CD4-positive, alpha-beta T cell treated with Interleukin-17A for 1 hour (primary cell): ENCODE measurements at places on chromosomes 2 and 18.

DNA sequence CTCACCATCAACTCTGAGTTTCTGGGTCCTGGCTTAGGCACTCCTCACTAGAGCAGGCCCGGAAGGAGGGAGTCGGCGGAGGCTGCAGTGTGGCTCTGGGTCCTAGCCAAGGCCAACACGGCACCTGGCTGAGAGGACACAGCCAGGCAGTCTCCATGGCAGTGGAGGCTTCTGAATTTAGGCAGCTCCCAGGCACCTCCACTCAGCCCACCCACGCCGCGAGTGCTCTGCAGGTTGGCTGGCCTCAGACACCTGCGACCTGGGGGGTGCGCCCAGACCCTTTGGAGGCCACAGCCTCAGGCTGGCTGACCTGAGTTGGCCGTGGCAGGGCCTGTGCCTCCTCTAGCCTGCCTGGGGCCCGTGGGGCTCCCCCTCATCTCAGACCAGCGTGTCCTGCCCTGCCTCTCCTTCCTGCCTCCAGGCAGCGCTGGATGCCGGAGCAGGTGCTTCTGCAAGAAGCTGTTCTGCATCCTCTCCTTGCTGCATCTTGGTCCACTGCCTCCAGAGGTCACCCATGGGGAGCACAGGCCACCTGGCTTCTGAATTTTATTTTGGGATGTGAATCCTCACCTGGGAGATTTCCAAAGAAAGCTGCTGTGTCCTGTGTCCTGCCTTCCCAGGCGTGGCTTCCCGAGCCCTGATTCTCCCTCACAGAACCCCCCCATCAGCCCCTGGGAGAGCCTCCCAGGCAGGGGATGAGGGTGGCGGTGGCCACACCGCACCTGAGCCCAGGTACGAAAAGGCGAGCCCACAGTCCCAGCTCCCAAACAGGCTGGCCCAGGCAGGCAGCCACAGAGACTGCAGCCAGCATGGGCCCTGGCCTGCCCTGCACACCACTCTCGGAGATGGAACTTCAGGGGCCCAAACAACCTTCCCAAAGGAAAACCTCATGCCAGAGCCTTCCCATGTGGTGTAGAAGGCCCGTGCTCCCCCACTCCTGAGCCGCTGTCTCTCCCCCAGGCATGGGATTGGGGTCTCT lies 23.4 kb downstream of the AQP12A start:
- DNase-seq = no peak

DNA sequence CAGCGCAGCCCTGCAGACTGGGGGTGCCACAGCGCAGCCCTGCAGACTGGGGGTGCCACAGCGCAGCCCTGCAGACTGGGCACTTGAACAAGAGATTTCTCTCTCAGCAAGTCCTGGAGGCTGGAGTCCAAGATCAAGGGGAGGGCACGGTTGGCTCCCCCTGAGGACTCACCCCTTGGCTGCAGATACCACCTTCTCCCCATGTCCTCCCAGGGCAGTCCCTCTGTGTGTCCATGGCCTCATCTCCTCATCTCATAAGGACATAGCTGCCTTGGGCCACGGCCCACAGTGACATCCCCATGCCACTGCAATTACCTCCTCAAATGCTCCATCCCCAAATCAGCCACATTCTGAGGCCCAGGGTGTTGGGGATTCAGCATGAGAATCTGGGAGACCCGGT lies 98.2 kb downstream of the TPO start:
- no peak for DNase-seq

DNA sequence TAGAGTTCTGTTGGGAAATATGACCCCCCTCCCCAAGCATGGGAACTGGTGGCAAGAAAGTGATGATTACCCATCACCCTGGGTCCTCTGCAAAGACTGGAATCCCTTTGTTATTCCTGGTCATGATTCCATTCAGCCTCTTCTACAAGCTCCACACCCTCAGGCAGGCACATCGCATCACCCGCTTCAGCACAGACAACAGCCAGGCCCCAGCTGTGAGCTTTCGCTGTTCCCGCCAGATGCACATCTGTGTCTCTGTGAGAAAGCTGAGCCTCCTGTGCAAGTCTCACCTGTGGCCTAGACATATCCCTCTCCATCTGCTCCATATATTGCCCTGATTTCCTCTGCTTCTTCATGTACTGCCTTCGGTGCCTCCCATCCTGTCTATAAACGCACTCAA lies 368.0 kb upstream of the RAB6C start:
- DNase-seq = no peak

DNA sequence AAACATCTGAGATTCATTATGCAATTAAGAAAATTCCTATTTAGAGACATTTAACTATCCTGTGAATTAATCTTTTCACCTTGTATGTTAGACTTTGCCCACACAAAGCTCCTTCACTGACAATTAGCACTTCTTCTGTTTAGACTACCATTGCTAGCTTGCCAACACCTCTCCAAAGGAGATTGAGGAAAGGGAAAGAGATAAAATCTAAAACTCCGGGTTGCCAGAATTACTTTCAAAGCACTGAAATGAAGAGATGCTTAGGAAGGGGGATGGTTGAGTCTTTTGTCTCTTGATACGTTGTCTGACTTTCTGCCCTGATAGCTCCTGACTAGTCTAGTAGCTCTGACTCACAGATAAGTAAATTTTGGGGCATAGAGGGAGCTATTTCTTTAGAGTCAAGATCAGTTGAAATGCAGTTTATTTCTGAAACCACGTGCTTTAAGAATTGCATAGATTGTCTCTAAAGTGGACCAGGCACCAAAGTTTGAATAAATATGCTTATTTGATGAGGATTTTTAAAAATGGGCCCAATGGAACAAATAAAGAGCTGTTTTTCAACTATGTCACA lies 74.1 kb upstream of the DSEL start:
- DNase-seq = no peak

DNA sequence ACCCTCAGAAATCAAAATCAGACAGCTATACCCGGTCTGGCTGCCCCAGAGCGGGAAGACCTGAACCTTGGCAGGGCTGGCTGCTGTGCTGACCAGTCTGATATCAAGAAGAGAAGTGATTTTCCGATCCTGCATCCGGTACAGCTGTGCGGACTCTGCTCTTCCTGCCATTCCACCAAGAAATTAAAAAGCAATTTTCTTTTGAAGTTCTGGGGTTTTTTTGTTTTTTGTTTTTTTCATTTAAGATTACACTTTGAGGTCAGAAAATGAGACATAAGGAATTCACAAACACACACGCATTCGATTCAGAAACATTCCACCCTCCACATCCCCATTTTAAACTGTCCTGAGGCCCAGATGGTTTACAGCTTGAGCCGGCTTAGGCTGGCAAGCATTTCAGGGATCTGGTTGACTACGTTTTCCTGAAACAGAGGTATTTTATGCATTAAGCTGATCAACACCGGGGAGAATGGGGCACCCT lies 156.5 kb downstream of the COL6A3 start:
- no peak for DNase-seq

DNA sequence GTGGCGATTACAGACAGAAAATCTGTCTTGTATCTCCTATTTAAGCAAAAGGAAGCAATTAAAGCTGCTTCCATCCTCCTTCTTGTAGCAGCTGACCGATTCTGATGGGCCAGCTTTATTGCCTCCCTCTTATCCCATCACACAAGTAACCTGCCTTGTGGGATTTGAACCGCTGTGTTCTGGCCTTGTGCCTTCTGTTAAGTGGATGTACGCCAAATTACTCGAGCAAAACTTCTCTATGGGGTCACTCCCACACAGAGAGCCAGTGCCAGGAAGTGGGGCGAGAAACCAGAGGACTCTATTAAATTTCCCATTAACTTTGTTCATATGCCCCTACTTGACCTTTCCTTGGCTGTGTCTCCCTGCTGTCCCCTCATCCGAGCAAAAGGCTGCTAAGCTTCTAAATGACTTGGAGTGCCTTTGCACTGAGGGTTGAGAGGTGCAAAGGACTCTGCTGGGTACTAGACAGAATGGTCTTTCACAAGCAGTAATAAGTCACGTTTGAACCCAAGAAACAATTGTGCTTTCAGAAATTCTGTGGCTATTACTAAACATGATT lies 672.5 kb downstream of the MBD2 start:
- no peak for DNase-seq

- DNase-seq = no peak
Observed at GRCh38 chr2:36727550-36727949, 31.0 kb downstream of the VIT start.

- no peak for DNase-seq
Observed at GRCh38 chr2:212015588-212015987, 523.0 kb downstream of the ERBB4 start.

- no peak for DNase-seq
Observed at GRCh38 chr2:30492619-30493018, 45.6 kb downstream of the LCLAT1 start.

DNA sequence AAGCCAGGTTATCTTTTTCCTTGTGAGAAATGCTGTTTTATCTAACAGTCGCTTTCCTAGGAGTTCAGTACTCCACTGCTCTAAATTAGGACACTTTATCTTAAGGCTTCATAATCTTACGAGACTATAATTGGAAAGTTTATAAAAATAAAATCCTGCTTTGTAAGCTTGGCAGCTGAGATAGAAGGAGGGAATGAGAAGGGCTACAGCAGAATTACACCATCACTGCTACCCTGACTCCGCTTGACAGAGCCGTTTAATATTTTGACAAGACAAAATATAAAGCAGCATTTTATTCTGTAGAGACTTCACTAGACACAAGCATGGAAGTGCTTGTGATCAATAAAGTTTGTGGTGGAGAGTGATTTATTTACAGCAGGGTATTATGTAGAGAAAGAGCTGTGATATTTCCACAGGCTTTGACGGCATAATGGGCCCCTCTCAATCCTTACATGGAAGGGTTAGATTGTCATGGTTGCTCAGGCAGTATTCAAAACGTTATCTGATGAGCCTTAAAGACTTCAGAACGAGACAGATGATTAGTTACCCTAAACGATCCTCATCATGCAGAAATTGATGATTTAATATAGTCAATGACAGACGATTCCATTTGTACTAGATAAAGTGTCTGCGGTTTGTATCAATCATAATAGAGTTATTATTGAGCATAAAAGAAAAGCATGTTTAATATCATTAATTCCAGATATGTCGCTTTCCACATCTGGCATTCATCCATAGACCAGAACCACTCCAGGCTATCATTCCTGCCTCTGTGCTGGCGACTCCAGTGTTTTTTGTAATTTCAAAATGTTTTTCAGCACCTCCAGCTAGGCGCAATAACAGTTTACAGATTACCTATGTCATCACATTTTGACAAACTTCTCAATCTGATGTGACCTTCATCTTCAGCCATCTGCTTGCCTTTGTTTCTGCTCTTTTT lies 242.2 kb downstream of the FIGN start:
- no peak for DNase-seq

GRCh38 chr18:62777814-62778213 lies 62.5 kb downstream of the PHLPP1 start:
- no peak for DNase-seq

GRCh38 chr2:30436859-30437435 lies 10.1 kb upstream of the LCLAT1 start:
- no peak for DNase-seq

DNA sequence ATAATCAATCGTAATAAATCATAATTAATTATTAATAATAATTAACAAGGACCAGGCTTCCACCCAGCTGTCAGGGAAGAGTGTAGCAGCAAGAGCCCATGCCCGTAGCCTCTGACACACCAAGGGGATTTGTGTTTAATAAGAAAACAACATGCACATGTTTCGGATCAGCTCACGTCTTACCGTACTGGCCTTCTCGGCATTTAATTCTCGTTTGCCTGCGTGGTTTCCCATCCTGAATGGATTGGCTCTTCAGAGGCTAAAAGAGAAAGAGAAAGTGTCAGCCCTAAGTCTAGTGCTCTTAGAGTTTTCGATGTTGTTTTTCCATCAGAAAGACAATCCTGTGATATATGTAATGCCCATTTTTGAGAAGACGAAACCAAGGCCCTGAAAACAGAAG lies 27.6 kb downstream of the MBP start:
- peak; percentile 56 for DNase-seq

- DNase-seq = no peak
Observed at GRCh38 chr18:6058941-6059340, 163.6 kb upstream of the TMEM200C start.

- no peak for DNase-seq
Observed at GRCh38 chr2:119416299-119416923, 15.2 kb upstream of the TMEM37 start.

GRCh38 chr2:213763354-213763753 lies 479.1 kb downstream of the SPAG16 start:
- DNase-seq = no peak

GRCh38 chr2:49033394-49034185 lies 120.7 kb downstream of the FSHR start:
- DNase-seq = no peak

DNA sequence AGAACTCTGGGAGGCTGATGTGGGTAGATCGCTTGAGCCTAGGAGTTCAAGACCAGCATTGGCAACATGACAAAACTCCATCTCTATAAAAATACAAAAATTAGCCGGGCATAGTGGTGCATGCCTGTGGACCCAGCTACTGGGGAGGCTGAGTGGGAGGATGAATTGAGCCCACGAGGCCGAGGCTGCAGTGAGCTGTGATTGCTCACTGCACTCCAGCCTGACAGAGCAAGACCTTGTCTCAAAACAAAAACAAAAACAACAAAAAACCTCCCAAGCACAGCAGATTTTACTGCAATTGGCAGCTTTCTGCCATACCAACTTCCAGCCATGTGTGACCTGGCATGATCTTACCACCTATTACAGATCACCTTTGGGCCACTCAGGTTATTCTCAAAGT lies 57.7 kb upstream of the LRPPRC start:
- no peak for DNase-seq

DNA sequence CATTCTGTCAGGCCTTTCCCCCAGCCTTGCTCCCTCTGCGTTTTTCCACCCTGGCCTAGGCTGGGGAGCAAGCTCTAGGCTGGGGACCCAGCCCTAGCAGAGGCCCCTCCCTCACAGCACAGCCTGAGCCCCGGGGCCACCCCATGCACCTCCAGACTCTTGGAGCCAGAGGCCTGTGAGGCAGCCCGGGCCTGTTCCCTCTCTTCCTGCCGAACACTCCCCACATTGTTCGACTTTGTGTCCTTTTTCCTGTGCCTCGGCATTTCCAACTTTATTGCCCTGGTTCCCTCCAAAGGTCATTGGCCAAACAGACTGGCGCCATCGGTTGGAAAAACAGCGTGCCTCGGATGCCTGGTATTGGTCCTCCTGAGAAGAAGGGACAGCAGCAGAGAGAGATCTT lies 79.7 kb downstream of the HS1BP3 start:
- no peak for DNase-seq

DNA sequence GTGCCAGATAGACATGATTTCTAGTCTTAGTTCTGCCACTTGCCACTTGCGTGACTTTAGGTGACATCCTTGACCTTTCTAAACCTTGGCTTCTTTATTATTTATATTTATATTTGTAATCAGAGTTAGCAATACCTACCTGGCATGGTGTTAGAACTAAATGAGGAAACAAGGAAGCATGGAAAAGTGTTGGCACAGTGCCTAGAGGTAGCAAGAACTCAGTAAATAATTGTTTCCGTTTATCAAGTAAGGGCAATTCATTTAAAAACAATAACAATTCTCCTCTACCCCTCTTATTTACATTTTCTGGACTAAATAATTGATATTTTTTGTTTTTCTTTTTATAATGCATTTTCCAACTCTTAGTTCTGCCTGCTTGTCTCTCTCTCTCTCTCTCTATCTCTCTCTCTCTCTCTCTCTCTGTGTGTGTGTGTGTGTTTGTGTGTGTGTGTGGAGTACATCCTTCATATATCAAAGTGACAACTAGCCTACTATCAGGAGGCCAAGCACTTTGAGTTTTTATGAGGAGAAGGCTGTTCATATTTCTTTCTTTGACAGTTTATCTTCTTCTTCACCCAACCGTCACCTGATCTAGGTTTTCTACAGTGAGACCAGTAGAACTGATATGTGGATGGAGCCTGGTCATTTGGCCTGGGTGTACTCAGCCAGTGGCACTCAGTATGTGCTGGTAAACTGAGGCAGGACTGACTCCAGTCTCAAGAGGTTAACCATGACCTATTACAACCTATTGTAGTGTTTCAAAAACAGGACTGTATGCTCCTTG lies 134.5 kb downstream of the LRRTM1 start:
- DNase-seq = no peak
